ENCODE measurements at places on chromosomes 7 and 10.

DNA sequence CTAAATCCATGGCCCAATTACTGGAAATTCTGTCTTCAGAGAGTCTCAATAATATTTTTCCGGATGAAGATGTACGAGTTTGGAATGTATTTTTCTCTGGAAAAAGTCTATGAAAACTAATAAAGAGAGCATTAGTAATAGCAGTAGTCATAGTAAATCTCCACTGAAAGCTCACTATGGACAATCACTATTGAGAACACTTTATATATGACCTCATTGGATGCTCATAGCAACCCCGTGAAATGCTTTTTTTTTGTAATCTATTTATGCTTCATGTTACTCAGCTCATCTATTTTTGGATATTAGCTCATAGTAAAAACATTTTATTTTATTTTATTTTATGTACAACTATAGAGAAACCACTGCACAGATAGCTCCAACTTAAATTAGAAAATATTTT, 94.3 kb upstream of the MYO3A start:
- DNase-seq: no peak

- DNase-seq: no peak
These were observed 205.6 kb downstream of the FOXP2 start for GRCh38 chr7:114620208-114620607.

GRCh38 chr10:34121781-34122622, 693.1 kb downstream of the PARD3 start:
- no peak for DNase-seq

- no peak for DNase-seq
These were observed 64.0 kb downstream of the MTPAP start for GRCh38 chr10:30284865-30285594.

DNA sequence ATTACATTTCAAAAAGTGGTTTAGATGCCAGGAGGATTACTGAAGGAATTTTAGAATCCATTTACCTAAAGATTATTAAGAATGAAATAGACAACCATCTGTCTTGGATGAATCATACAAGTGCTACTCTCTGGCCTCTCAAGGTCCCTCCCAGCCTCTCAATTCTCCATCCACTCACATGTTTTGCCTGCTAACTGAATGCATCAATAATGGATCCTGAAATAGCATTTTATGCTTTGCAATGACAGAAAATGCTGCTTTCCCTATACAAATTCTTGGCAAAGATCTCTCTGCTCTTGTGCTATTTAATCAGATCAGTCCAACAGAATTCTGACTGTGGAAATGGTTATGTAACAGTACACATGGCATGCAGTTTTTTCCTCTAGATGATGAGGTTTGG, 68.1 kb downstream of the HBP1 start:
- no peak for DNase-seq

- no peak for DNase-seq
These were observed 118.1 kb downstream of the SEMA3D start for GRCh38 chr7:85068799-85069198.

DNA sequence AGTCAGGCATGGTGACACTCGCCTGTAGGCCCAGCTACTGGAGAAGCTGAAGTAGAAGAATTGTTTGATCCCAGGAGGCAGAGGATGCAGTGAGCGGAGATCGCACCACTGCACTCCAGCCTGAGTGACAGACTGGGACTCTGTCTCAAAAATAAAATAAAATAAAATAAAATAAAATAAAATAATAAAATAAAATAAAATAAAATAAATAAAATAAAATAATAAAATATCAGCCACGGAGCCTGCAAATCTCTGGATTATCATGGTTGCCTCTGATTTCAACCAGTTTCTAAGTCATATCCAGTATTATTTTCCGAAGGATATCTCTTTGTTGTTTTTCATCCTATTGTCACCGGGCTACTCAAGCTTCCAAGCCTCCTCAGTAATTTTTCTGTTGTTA, 51.7 kb upstream of the FZD8 start:
- DNase-seq: no peak

DNA sequence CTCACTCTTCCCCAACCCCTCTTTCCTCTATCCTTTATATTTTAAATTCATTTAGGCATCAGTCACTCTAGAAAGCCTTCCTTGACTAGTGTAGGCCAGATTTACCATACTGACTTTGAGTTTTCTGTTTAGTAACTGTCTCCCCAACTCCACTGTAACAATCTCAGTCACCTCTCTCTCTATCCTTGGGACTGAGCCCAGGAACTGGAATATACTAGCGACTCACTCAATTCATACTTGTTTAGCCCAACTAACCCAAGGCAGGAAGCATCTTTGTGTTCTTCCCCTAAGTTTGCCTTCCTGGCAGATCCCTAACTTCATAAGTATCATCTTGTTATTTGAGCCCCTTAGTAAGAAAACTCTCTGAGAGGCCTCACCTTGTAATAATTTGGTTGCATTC, 19.1 kb downstream of the PLCE1 start:
- no peak for DNase-seq

DNA sequence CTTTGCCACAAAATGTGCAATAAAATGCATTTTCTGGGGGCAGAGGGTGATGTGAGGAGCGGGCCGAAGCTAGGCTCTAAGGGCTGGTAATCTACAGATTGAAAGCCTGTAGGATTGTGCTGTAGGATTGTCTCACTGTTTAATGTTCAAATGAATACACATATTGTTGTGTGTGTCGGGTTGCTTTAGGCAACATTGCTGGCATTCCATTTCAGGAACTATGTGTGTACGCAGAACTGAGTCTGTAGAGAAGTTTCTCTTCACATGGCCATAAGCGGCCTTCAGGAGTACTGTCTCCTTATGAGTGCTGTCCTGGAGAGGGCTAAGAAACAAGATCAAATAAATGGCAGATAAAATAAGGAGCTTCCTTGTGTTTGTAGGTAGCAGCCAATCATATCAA, 540.2 kb downstream of the GATA3 start:
- DNase-seq: no peak

DNA sequence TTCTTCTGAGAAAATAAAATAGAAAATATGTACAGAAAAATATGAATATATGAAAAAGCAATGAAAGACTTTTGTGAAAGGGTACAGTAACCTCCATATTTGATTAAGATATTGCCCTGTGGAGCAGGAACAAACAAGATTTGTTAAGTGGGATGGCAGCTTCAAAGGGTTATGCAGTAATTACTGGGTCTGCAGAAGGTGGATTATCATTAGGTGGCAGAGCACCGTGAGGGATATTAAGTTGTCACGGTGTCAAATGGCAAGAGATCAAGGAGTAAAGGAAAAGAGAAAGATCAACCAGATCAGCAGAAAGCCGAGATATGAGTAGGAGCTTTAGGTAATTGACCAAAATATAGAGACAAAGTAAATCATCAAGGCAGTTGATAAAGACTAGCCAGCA, 44.1 kb downstream of the DGKB start:
- DNase-seq: no peak

DNA sequence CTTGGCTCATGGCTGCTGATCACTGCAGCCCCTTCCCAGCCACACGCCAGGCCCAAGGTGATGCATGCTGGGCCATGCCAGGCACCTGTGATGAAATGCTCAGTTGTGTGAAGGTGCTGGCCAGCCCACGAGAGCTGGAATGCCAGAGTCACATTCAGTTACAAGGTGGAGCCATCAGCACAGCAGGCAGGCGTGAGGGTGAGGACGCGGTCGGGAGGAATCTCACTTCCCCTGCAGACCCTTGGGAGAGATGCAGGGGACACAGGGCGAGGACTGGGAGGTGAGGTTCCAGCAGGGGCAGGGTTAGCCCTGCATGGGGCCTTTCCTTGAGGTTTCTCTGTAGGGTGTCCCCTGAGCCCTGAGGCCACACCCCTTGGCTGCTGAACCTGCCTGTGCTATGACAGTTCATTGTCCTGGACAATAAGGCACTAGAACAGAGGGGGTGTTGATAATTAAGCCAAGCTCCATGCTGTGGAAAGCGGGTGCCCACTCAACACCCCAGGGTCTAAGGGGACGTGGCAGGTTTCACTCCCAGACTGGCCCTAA, 82.4 kb downstream of the ADARB2 start:
- DNase-seq: peak; percentile 35

- no peak for DNase-seq
These were observed 703.5 kb upstream of the SEMA3D start for GRCh38 chr7:85890244-85890811.

DNA sequence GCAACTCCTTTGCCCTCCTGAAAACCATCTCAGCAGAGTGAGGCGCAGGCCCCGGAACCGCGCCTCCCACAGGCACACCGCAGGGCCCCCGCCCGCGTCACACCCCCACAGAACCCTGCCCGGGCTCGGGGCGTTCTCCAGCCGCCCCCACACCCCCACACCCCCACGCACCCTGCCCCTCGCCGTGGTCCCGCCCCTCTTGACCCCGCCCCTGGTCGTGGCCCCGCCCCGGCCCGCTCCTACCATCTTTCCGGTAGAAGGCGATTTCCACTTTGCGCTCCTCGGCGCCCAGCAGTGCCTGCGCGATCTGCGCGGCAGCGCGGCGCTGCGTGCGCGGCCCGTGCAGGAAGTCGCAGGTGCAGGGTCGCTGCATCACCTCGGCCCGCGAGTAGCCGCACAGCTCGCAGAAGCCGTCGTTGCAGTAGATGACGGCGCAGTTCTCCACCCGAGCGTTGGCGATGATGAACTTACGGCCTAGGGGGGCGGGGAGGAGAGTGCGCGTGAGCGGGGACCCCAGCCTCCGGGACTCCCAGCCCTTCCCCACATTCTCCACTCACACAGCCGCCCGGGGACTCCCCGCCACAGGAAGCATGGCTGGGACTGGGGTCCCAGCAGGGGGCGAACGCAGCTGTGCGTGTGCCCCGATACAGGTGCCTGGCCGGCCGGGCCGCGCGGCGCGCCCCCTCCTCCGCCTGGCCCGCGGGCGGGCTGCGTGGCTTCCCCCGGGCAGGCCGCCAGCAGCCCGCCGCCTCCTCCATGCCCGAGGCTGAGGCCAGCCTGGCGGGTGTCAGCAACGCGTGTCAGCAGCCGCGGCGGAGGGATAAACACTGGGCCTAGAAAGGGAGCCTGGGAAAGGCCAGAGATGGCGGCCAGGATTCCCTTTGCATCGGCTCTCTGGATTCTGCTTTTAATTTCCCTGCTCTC, 3.4 kb downstream of the KCNH2 start:
- DNase-seq: peak; percentile 81

DNA sequence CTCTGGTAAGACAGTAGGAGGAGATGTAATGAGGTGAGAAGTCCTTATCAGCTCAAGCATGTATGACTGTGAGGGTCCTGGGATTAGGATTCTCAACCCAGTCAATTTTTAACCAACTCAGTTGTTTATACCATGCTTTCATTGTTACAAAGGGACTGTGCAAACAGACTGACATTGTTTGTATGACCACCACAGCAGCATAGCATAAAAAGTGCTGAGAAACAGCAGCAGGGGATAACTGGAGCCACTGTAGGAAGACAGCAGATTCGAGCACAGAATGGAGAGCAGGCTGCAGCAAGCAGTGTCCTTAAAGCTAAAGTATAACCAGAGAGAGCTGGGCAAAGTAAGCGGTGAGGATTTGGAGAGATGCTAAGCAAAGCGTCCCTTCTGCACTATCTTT, 829.5 kb downstream of the REEP3 start:
- DNase-seq: no peak

DNA sequence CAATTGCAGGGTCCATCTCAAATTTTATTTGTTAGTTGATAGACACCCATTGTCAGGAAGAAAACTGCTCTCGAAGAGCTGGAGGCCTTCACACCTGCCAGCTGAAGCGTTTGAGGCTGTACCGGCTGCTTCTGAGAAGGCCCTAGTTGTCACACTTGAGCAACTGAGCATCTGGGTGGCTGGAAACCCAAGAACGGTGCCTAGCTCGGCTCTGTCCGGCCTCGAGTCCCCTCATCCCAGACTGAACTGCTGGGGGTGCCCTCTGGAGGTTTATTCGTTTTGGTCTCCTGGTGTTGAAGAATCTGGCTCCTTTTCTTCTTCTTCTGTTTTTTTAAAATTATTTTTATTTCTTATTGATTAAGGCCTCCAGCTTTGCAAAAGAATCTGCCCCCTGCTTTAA, 59.3 kb upstream of the EXOC6 start:
- no peak for DNase-seq

DNA sequence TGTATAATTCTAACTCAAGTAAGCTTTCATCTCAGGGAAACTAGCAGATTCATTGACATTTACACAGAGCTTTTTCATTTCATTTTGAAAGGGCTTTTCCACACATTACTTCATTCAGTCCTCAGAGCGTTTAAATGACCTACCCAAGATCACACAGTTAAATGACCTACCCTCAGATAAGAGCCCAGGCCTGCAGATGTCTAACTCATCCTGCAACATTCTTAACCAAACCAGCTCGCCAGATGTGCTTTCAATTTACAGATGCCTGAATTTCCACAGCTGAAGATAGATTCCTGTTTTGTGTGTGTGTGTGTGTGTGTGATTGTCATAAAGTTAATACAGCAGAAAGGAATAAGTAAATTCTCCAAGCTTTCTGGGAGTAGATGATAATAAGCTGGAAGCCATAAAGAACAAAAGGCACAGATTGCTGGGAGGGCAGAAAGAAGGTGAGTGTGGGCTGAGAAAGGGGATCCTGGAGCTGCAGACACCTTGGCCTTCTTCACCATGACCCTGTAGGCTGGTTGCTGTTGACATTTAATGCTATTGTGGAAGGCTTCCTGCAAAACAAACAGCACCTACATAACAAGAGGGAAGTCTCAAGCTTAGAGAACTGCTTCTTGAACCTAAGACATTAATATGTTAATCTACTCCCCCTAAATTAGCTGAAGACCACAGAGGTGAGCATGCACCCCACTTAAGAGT, 489.7 kb upstream of the CELF2 start:
- DNase-seq: no peak

DNA sequence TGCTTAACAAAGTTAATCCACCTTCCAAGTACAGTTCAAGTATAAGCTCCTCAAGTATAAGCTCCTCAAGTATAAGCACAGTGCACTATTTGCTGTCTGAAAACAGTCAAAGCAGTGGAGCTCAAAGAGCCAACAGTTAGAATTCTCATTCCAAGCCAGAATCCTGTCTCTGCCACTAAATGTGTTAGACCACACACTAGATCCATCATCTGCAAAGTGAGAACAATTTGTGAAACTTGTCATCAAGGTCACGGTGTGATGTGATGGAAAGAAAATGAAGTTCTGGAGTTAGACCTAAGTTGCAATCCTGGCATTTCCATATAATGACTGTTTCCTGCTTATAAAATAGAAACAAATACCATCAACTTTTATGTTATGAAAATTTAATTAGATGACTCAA, 602.5 kb downstream of the TNS3 start:
- DNase-seq: no peak

DNA sequence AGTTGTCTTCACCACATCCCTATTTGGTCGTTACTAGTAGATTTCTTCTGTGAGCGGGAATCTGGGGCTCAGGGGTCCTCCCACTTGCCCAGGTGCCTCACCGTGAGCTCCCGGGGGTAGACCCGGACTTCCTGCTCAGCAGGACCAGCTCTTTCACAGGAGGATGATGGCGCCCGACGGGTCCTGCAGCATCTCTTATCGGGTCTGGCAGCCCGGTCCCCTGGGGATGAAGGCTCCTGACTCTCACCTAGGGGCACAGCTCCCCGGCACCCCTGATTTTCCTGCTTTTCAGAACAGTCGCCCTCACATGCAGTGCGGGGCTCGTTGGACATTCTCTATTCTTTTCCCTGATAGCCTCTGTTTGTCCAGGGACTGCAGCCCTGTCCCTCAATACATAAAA, 33.0 kb upstream of the SHH start:
- peak; percentile 54 for DNase-seq
